ENCODE measurements at places on chromosomes 13 and 19.

GRCh38 chr13:52025475-52026245 is 1.2 kb downstream of the UTP14C start:
- no peak for DNase-seq

DNA sequence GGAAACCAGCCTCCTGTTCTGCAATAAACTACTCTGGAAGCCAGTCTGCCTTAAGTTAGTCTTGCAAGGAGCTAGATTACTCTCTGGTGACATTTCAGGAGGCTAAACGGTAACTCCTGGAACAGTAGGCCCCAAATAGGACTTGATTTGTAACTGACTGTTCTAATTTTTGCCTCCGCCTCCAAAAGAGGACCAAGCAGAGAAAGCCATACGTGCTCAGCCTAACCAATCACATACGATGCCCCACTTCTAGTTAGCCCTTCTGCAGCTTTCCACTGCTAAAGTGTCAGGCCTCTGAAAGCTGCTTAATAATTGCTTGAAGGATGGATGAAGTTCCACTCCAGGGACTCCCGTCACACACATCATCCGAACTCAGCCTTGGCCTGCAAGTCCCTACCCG is 744 bp downstream of the ZNF805 start:
- DNase-seq = no peak

DNA sequence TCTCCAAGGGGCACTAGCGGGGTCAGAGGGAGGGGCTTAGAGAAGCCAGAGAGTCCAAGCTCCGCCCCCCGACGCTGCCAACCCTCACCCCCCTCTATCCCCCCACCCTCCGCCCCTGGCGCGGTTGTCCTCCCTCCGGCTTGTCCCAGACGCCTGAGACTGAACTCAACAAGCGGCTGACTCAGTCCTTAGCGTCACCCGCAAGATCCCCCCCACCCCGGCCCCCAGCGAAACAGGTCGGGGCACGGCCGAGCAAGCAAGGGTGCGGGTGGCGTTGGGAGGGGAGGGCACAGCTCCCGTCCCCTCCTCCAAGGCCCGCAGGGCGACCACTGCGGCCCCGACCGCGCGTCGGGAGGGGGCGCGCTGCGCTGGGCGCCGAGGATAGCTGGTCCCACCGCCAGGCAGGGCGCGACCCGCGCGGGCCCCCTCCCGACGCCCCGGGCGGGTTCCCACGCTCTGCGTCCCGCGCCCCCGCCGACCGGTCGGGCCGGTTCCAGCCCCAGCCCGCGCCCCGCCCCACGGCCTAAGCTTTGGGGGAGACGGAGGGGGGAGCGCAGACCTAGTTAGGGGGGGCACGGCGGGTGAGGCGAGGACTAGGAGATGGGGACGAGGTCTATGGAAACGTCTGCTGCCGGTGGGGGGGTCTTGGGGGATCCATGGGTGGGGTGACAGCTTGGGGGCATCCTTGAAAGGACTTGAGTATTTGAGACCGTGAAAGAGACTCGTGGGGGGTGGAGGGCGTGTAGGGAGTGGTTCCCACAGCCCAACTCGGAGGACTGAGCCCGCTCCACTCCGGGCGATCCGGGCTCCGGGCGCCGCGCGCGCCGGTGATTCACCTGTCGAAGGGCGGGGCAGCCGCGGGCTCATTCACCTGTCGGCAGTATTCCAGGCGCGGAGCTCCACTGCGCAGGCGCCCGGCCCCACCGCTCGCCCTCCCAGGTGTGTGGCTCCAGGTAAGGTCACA is 5.1 kb downstream of the NOTCH3 start:
- no peak for DNase-seq

- DNase-seq = no peak
Measured at GRCh38 chr13:85675151-85675907, 123.9 kb downstream of the SLITRK6 start.

DNA sequence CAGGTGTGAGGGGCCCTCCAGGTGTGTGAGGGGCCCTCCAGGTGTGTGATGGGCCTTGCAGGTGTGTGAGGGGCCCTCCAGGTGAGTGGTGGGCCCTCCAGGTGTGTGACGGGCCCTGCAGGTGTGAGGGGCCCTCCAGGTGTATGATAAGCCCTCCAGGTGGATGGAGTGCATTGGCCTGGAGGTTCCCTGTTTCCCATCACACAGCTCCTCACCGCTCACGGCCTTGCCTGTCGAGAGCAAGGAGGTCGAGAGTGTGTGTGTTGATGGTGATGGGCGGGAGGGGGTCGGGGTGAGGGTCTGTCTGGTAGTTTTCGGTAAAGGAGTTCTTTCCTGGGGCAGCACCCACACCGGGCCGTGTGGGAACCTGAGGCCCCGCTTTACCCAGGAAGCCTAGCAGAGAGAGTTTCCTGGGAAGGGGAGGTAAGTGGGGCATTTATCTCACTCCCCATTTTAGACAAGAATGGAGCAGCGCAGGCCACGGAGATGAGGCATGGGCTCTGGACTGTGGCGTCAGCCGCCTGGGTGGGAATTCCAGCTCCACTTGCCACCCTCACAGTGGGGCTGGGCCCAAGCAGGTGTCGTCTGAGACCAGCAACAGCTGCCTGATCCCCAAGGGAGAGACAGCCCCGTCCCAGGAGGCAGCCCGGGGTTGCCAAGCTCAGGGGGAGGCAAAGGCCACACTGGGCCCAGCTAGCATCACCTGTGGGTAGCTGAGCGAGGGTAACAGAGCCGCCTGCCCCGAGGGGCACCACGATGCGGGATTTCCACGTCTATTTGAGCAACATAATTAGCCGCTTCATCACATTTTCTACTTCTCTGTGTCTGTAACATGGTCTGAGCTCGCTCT is 10.9 kb upstream of the GAS6 start:
- no peak for DNase-seq

GRCh38 chr13:33543089-33543459 is 257.5 kb upstream of the STARD13 start:
- no peak for DNase-seq
